Lung (tissue), 17 donors: ENCODE measurements at places on chromosomes 2 and 18. TPM values are rescaled to one million over a fixed set of nuclear protein-coding genes. Genes with fewer than 3 reads are reported as not detected.

ZNF804A gene
- 0.17 TPM for total RNA-seq

ST8SIA5 gene
- 0.09 TPM for total RNA-seq

CFC1 gene
- total RNA-seq = not detected

HMSD gene
- total RNA-seq = 2.3 TPM

RIT2 gene
- total RNA-seq = not detected

POTEJ gene
- total RNA-seq = 1.8 TPM

ACTR1B gene
- total RNA-seq = 36.4 TPM

LRP1B gene
- total RNA-seq = 6.5 TPM

GAL3ST2 gene
- not detected for total RNA-seq

RAB1A gene
- total RNA-seq = 141 TPM

DNA sequence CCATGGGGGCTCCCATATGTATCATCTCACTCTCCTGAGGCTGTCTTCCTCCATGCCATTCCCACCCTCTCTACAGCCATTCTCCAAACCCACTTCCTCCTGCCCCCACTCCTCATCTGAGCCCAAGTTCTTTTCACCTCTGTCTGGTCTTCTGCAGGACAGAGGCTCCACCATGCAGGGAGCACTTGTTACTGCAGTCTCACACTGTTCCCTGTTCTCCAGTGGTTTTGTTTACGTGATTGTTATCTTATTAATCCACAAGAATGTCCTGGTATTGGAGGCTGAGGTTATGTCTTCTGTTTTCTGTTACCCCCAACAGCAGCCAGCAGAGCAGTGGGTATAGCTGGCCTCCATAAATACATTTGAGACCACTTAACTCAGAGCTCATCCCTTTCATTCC lies 51.4 kb downstream of the PAX8 start:
- H3K27me3 ChIP-seq = no peaks in the 10 kb centered on the region
- H3K27ac ChIP-seq = no peak overlapping the region
- H3K4me3 ChIP-seq = no peak overlapping the region
- DNase-seq = no peak
- no peaks in the 10 kb centered on the region for H3K4me1 ChIP-seq

DNA sequence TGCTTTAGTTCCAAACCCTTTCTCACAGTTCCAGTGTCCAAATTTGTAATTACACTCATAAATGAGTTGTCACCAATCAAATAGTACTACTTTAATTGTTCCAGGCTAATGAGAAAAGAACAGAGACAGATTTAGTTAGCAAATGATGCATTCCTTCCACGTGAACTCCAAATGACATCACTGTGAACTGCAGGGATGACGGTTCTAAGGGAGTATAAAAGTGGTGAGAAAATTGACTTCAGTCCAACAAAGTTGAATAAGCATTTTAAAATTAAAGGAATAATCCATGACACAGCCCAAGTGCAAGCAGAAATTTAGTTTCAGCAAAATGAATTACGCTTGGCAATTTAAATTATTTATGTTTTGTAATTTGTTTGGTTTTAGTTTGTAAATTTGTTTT lies 102.0 kb upstream of the LRATD1 start:
- no peaks in the 10 kb centered on the region for H3K36me3 ChIP-seq
- no peak overlapping the region for H3K4me3 ChIP-seq
- no peaks in the 10 kb centered on the region for H3K4me1 ChIP-seq
- no peak overlapping the region for H3K27ac ChIP-seq
- no peaks in the 10 kb centered on the region for H3K27me3 ChIP-seq
- no peak for DNase-seq

- no peak for DNase-seq
- no peak overlapping the region for H3K4me3 ChIP-seq
- H3K27ac ChIP-seq = no peak overlapping the region
- no peaks in the 10 kb centered on the region for H3K27me3 ChIP-seq
- H3K36me3 ChIP-seq = no peaks in the 10 kb centered on the region
- H3K4me1 ChIP-seq = peaks cover 5% of the 10 kb centered on the region
Measured at GRCh38 chr18:12585218-12585617, 72.7 kb downstream of the SPIRE1 start.

- no peaks in the 10 kb centered on the region for H3K36me3 ChIP-seq
- H3K27ac ChIP-seq = no peak overlapping the region
- no peak for DNase-seq
- peaks cover 35% of the 10 kb centered on the region for H3K4me1 ChIP-seq
- no peak overlapping the region for H3K4me3 ChIP-seq
Measured at GRCh38 chr18:2984091-2984490, 28.9 kb downstream of the LPIN2 start.

GRCh38 chr2:235501673-235502031 lies 7.8 kb downstream of the AGAP1 start:
- H3K4me3 ChIP-seq = no peak overlapping the region
- H3K27me3 ChIP-seq = no peaks in the 10 kb centered on the region
- H3K36me3 ChIP-seq = no peaks in the 10 kb centered on the region
- peaks cover 20% of the 10 kb centered on the region for H3K4me1 ChIP-seq
- no peak for DNase-seq

DNA sequence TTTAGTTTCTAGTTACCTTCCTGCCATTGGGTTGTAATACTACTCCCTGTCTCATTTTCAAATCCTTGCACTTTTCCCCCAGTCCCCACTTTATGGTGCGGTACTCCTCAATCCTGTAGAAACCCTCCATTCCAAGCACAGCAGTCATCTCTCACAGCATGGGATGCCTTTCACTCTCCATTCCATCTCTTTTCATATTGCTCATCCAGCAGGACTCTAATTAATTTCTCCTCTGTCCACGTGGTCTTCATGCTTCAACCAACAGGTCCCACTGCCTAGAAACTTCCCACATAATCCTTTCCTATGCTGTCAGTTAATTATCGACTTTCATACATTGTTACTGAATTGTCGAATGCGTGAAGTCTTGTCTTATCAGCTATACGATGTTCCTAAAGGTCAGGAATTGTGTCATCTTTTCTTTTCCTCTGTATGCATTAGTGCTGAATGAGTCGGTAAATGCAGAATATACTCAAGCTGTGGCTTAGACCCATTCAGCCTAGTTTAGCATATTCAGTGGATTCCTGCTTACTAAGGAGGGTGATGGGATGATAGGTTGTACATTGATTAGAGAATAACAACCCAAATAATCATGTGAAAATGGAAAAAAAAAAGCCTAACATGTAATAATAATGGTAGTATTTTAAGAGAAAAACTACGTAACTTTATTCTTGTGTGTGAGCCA lies 89.7 kb downstream of the CRIM1 start:
- no peak overlapping the region for H3K27ac ChIP-seq
- no peak overlapping the region for H3K4me3 ChIP-seq
- no peaks in the 10 kb centered on the region for H3K27me3 ChIP-seq
- peaks cover 22% of the 10 kb centered on the region for H3K36me3 ChIP-seq
- peaks cover 8% of the 10 kb centered on the region for H3K4me1 ChIP-seq
- no peak for DNase-seq

DNA sequence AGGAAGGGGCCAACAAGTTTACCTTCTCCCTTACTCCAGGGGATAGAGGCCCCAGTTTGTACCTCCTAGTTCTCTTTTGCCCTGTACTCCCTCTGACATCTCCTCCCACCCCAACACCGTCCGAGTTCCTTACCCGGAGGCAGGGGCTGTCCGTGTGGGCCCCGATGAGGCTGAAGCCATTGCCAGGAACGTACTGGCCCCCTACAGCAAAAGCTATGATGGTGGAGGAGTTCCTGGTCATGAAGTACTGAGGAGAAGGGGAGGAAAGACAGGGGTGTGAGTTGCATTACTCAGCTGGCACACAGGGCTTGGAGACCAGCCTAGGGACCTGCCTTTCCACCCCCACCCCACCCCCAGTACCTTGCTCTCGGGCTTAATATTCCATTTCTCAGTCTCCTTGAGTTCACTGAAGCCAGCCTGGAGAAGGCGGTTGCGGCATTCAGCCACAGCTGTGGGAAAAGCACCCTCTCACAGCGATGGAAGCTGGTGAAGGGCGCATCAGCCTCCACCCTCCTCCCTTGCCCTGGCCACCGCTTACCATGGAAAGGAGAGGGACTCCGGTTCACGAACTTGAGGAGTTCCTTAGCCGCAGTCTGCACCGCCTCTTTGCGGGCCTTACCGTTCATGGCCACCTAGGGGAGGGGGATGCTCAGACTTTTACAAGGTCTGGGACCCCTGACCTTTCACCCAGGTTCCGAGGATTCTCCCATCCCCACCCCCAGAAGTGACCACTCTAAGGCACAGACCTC lies 1.0 kb downstream of the DNPEP start:
- no peaks in the 10 kb centered on the region for H3K27me3 ChIP-seq
- H3K4me3 ChIP-seq = peak overlapping the region; percentile 58
- DNase-seq = no peak
- peak overlapping the region; percentile 88 for H3K27ac ChIP-seq
- H3K36me3 ChIP-seq = peaks cover 13% of the 10 kb centered on the region
- peaks cover 7% of the 10 kb centered on the region for H3K4me1 ChIP-seq

GRCh38 chr2:33181466-33181865 lies 234.7 kb downstream of the LTBP1 start:
- no peaks in the 10 kb centered on the region for H3K36me3 ChIP-seq
- H3K27ac ChIP-seq = no peak overlapping the region
- no peaks in the 10 kb centered on the region for H3K4me1 ChIP-seq
- H3K4me3 ChIP-seq = no peak overlapping the region

GRCh38 chr18:5107988-5108387 lies 89.1 kb downstream of the AKAIN1 start:
- no peak overlapping the region for H3K4me3 ChIP-seq
- no peak overlapping the region for H3K27ac ChIP-seq
- H3K4me1 ChIP-seq = no peaks in the 10 kb centered on the region
- H3K27me3 ChIP-seq = no peaks in the 10 kb centered on the region

GRCh38 chr2:228938629-228939028 lies 332.5 kb downstream of the PID1 start:
- H3K27me3 ChIP-seq = no peaks in the 10 kb centered on the region
- H3K36me3 ChIP-seq = no peaks in the 10 kb centered on the region
- no peak for DNase-seq
- no peak overlapping the region for H3K27ac ChIP-seq
- H3K4me1 ChIP-seq = peaks cover 3% of the 10 kb centered on the region

DNA sequence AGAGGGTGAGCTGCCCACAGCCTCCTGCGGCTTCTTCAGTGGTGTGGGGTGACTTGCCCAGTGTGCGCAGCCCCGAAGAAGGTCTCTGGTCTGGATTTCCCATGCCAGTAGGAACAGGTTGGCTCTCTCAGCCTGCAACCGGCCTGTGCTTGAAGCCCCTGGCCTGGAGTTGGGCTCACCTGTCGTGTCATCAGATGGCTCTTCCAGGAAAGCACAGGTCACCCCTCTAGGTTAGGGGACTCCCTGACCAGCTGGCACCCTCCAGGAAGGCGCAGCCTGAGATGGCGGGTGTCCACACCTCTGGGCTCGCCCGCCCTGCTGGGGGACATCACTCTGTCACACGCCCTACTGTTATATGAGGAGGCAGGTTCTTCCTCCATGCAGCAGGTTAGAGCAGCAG lies 179.8 kb downstream of the SEPTIN10 start:
- no peak overlapping the region for H3K4me3 ChIP-seq
- no peak for DNase-seq
- peaks cover 7% of the 10 kb centered on the region for H3K4me1 ChIP-seq
- no peaks in the 10 kb centered on the region for H3K27me3 ChIP-seq

- H3K27ac ChIP-seq = no peak overlapping the region
- H3K4me1 ChIP-seq = no peaks in the 10 kb centered on the region
- no peaks in the 10 kb centered on the region for H3K27me3 ChIP-seq
- H3K4me3 ChIP-seq = no peak overlapping the region
- DNase-seq = no peak
Measured at GRCh38 chr2:211877061-211877460, 661.5 kb downstream of the ERBB4 start.

DNA sequence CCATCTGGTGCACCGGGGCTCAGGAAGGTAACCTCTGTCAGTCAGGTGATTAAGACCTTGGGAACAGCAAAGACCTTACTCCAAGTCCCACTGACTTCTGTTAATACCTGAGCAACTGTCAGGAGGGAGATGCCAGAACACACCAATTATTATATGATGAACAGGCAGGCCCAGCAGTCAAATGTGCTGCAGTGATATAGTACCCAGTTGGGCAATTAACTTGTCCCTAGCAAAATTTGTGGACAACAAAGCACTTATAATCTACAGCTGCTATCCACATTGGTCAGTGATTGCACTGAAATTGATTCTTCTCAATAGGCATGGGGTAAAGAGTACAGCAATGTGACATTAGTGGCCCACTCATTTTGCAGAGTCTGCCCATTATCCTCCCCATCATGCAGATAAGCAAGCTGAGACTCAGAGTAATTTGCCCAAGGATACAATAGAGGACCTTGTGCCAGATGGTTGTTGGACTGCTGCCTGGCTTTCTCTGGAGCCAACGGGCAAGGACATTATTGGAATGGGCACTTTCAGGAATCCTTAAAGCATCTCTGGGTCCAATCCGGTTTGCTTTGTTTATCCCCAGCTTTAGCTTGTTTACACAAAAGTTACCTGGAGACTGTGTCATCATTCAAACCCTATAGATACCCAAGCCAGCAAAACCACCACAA lies 147.6 kb downstream of the CCBE1 start:
- no peaks in the 10 kb centered on the region for H3K27me3 ChIP-seq
- H3K27ac ChIP-seq = no peak overlapping the region
- H3K4me3 ChIP-seq = no peak overlapping the region
- no peaks in the 10 kb centered on the region for H3K36me3 ChIP-seq

- H3K4me3 ChIP-seq = no peak overlapping the region
- peaks cover 7% of the 10 kb centered on the region for H3K4me1 ChIP-seq
- no peak overlapping the region for H3K27ac ChIP-seq
- H3K27me3 ChIP-seq = peaks cover 40% of the 10 kb centered on the region
Measured at GRCh38 chr2:10720306-10720705, 1.1 kb upstream of the ATP6V1C2 start.

- no peaks in the 10 kb centered on the region for H3K27me3 ChIP-seq
- H3K4me3 ChIP-seq = no peak overlapping the region
- DNase-seq = no peak
- no peak overlapping the region for H3K27ac ChIP-seq
- H3K36me3 ChIP-seq = no peaks in the 10 kb centered on the region
- peaks cover 4% of the 10 kb centered on the region for H3K4me1 ChIP-seq
Measured at GRCh38 chr2:227774011-227774624, 28.4 kb downstream of the SCYGR8 start.

DNA sequence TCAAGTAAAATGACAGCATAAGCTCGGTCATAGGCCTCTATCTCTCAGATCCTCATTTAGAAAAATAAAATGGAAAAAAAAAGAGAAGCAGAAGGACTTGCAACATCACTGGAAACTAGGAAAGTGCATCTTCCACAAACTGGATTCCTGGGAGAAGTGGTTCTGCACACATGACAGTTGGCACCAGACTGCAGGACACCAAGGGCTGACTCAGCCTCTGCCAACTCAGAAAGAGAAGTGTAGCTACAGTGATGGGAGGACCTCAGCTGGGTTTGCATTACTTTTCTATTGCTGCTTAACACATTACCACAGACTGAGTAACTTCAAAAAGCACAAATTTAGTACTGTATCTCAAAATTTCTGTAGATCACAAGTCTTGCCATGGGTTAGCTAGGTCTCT lies 409.5 kb upstream of the GCFC2 start:
- no peaks in the 10 kb centered on the region for H3K4me1 ChIP-seq
- DNase-seq = no peak
- no peak overlapping the region for H3K4me3 ChIP-seq
- no peaks in the 10 kb centered on the region for H3K36me3 ChIP-seq
- no peaks in the 10 kb centered on the region for H3K27me3 ChIP-seq
- H3K27ac ChIP-seq = no peak overlapping the region
